ENCODE measurements at places on chromosomes 1 and 21.

GRCh38 chr1:27275696-27276095, 41.3 kb downstream of the WDTC1 start:
- DNase-seq: no peak

DNA sequence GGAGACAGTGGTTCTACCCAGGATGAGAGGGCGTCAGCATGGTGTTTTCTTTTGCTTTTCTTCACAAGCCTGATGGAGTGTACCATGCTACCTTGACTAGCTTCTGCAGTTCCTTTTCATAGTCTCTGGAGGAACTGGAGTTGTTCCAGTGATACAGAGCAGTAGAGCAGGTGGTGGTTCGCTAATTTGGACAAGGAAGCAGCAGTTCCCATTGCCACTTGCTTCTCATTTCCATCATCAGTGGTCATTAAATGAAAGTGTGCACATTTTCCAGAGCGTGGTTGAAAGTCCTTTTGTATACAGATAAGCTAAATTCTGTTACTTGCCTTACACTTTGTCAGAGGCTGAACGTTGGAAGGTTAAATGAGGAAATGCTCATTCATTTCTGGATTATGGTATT, 182.3 kb downstream of the C1orf21 start:
- no peak for DNase-seq

DNA sequence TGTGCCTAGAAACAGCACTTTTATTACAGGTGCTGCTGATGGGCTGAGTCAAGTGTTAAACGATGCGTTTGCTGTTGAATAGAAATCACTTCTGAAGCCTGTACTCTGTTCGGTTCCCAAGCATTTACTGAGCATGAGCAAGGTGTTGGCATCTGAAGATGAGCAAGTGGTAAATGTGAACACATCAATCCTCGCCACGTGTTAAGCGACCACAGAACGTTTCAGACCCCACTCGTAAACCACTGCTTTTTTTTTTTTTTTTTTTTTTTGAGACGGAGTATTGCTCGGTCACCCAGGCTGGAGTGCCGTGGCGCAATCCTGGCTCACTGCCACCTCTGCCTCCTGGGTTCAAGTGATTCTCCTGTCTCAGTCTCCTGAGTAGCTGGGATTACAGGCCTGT, 241.2 kb downstream of the SETD4 start:
- no peak for DNase-seq

DNA sequence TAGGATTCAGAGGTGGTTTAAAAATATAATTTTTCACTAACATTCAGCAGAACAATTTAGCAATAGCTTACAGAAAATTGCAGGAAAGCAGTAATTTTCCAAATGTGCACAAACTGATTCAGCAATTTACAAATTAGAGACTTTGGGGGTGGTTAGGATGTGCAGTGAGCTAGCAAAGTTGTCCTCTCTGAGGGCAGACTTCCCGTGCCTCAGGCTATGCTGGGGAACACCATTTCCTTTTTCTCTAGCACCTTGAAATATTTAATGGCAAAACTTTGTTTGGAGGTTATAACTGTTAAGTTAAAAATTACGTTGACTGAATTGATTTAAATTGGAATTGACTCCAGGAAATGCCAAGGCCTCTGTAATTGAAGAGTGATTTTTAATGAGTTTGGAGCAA, 258.9 kb downstream of the PTBP2 start:
- DNase-seq: no peak

- no peak for DNase-seq
Observed at GRCh38 chr1:181033799-181034451, at the start of gene MR1. Gene MR1 (plus strand): TSS chr1:181033983. CDS start chr1:181034008, 25 bp downstream.

- DNase-seq: no peak
Observed at GRCh38 chr1:39969531-39970270, 14.8 kb downstream of the MFSD2A start.

GRCh38 chr1:220374449-220374848, 102.2 kb upstream of the RAB3GAP2 start:
- no peak for DNase-seq

DNA sequence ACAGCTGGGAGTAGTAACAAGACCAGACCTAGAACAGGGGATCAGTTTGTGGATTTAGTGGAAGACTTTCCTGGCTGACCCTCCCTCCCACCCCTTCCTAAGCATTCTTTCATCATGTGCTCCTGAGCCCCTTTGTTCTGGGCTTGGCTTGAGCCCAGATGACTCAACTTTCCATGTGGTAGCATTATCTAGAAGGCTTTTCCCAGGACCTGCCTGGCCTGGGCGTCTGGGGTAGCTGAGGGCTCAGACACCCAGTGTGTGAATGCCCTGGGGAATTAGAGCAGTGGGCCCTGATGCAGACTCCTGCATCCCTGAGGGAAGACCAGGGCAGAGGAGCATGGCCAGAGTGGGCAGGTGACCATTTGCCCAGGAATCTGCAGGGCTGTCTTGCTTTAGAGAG, 44.1 kb upstream of the TSPAN2 start:
- no peak for DNase-seq

DNA sequence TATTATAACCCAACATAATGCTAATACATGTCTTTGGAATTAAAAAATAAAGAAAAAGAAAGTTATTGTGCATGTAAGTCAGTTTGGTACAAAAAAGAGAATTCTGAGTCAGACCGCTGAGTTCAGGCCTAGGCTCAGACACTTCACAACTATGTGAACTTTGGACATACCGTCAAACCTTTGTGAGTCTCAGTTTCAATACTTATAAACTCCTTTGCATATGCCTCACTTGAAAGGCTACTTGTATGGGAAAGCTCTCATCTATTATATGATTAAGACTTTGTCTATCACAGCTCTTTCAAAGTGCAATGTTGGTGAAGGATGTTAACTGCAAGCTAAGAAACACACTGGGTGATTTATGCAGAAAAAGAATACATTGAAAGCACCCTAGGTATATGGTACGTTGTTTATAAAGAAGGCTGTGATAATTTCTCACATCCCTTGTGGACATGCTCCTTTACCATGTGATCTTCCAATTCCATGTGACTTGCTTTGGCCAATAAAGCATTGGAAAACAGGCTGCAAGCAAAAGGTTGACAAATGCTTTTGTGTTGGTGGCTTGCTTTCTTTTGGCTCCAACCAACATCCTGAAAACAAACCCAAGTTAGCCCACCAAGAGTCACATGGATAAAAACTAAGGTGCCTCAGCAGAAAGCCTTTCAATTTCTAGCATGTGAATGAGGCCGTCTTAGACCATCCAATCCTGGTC, 49.6 kb downstream of the INTS7 start:
- no peak for DNase-seq

- no peak for DNase-seq
Observed at GRCh38 chr1:208855403-208855802, 611.2 kb upstream of the PLXNA2 start.

- DNase-seq: no peak
Observed at GRCh38 chr21:43867332-43867703, 2.3 kb downstream of the AGPAT3 start.

- DNase-seq: no peak
Observed at GRCh38 chr1:159879977-159880376, 17.5 kb upstream of the VSIG8 start.

DNA sequence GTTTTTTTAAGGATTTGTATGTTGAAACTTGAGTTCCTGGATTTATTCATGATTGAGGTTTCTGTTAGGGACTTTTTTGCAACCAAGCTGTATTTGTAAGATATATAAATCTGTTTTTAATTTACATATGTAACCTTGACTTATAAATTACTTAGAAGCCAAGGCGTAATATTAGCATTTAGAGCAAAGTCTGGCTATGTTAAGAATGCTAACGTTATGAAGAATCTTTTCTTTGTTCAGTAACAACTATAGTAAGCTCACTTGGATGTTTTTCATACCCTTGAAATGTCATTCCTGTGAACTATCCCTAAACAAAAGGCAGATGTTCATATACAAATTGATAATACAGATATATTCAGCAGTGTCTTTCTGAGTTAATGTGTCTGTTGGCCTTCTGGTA, 155.3 kb downstream of the MAGI3 start:
- DNase-seq: no peak

DNA sequence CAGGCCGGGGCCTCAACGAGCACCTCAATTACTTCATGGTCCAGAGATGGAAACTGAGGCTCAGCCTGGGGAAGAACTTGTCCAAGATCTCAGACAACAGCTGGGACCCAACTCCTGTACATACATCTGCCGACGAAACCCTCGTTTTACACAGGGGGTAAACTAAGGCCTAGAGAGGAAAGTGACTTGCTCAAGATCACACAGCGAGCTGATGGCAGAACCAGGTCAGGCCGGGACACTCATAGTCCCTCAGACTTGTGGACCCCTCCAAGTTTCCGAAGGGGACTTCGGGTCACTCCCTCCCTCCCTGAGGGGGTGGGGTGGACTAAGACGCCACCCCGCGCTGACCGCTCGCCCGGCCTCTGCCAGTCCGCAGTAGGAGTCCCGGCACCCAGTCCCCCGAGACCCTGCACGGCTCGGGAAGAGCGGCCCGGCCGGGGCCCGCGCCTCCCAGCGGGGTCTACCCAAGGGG, 430 bp downstream of the WASF2 start:
- peak; percentile 17 for DNase-seq

GRCh38 chr1:39733161-39733560, 5.5 kb upstream of the PPIE start:
- DNase-seq: no peak

DNA sequence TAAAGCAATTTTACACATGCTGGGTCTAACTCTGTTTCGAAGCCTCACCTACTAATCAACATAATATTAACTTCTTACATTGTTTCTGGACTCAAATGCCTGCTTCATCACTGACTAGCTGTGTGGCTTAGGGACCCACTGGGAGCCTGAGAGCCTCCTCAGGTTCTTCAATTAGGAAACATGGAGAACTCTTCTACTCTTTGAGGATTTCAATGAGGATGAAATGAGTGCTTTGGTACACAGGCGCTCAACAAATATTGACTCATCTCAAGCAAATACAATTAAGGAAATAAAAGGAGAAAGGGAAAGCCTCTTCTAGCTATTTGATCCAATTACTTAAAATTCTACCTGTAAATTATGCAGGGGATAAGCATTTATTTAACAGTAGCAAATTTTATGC, 84.4 kb upstream of the JAK1 start:
- no peak for DNase-seq

- DNase-seq: no peak
Observed at GRCh38 chr1:230077436-230078213, 10.6 kb downstream of the GALNT2 start.

DNA sequence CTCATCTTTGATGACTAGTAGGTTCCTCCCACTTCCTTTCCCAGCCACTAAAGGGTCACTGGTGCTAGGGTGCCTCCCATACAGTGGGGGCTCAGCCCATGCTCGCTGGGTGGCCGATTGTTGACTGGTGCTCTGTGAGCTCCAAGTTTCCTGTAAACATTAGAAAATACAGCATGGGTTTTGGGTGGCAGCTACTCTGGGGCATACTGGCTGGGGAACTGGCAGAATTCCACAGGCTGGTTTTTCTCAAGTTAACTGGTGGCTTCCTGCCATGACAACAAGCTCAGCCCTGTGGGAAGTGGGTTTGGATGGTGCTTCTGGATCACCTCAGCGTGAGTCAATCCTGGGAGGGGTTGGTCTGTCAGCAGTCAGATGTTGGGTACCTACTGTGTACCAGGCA, 28.7 kb upstream of the CRNN start:
- no peak for DNase-seq

- no peak for DNase-seq
Observed at GRCh38 chr1:100051893-100052292, 80.8 kb downstream of the SASS6 start.

DNA sequence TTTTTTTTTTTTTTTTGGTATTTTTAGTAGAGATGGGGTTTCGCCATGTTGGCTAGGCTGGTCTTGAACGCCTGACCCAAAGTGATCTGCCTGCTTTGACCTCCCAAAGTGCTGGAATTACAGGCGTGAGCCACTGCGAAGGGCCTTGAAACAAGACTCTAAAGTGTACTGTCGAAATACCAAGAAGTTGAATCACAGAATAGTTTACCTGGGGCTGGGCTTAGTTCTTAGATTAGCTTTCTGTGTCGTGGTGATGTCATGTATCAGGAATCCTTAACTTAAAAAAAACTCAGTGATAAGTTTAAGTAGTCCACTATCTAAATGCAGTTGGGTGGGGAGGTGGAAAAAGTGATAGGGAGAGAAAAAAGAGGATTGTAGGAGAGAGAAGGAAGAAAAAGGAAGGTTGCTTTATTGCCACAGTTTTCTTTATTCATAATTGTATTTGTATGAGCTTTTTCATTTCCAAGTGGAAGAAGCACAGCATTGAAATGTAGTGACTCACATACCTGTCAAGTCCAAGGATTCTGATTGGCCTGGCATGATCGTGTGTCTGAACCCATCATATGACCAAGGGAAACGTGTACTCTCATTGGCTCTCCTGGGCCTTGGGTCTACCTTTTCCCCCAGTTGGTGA, 13.4 kb downstream of the ITSN1 start:
- DNase-seq: no peak

- no peak for DNase-seq
Observed at GRCh38 chr1:93749894-93750301, 68.3 kb upstream of the BCAR3 start.

DNA sequence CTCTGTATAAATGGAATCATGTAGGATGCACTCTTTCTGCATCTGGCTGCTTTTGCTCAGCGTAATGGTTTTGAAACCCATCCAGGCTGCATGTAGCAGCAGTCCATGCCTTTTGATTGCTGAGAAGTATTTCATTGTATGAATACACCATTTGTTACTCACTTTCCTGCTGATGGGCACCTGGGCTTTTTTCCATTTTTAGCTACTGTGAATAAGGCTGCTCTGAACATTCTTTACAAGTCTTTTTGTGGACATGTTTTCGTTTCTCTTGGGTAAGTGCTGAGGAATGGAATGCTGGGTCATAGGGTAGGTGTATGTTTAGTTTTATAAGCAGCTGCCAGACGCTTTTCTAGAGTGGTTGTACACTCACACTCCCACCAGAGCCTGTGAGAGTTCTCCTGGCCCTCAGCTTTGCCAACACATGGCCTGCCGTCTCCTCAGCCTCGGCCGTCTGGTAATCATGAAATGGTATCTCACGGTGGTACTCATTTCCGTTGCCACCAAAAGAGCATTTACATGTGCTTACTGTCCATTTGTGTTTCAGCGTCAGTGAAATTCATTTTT, 22.7 kb downstream of the SLX9 start:
- DNase-seq: no peak

DNA sequence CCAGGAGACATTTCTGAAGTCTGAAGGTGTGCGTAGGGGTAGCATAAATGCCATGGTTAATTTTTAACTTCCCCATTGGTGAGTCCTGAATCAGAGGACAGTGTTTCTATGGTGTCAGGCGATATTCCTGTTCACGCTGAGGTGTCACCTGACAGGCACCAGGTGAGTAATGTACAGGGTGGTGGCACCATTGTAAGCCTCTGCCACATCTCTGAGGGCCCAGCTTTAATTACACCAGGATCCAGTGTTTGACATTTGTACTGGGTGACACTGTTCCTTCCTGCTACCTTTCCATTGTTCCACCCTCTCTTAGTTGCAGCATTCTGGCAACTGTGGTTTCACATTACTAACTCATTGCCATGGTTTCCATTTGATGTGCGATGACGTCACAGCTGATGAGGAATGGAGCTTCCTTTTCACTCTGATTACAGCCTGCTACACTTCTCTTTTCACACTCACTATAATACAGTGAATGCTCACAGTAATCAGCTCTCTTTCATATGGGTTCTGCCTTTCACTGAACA, 40.6 kb upstream of the MARK1 start:
- DNase-seq: peak; percentile 12
